ENCODE measurements at places on chromosomes 13 and 19.

DNA sequence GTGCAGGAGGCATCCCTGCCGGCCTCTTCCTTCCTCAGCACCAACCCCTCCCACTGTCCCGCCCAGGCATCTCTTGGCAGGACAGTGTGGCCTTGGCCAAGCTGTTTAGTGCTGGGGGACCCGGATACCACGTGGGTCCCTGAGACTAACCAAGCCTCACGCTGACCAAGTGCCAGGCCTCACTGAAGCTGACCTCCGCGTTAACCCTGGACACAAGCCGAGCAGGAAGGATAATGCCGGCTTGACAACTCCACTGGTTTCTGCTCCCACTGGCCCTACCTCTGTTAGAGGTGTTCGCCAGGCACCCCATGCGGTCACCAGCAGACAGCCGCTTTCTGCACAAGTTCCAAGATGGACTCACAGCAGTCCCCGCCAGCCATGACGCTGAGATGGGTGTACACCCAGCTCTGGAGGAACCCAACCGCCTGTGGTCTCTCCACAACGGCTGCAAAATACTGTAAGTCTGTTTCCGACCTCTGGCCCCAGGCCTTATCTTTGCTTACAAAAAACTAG is 12.4 kb downstream of the GRTP1 start:
- DNase-seq: peak; percentile 17
- H3K27me3 ChIP-seq: no peaks in the 10 kb centered on the region
- H3K4me1 ChIP-seq: no peaks in the 10 kb centered on the region
- no peaks in the 10 kb centered on the region for H3K36me3 ChIP-seq
- H3K4me3 ChIP-seq: no peak overlapping the region

- peaks cover 8% of the 10 kb centered on the region for H3K36me3 ChIP-seq
- peaks cover 29% of the 10 kb centered on the region for H3K4me1 ChIP-seq
- peak overlapping the region; percentile 67 for H3K4me3 ChIP-seq
- no peaks in the 10 kb centered on the region for H3K27me3 ChIP-seq
Observed at GRCh38 chr19:51689751-51690453, 3.2 kb upstream of the SPACA6 start.

DNA sequence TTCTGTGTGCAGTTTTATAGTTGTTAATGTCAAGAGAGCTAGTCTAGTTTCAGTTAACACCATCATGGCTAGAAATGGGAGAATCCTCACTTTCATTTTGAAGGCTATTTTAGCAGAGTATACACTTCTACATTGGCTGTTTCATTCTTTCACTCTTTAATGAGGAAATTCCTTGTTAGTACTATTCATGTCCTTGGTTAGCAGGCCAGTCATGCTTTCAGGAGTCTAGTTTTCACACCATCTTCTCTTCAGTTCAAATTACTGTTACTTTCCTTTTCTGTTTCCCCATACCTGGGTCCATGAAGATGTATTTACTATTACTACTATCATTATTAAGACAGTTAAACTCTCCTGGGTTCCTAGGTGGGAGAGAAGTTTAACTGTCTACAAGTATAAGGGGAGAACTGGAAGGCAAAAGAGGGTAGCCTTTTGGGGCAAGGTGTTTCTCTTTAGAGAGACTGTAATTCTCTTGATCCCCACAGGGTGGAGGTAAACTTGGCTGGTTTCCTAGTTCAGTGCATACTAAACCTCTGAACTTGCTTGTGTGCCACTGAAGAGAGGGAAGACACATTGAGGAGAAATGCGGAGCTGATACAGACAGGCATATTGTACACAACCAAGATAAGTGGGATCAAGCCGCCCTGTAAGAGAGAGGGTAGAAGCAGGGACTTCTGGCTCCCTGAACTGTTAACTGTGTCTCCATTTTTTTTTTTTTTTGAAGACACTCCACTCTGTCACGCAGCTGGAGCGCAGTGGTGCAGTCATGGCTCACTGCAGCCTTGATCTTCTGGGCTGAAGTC is 41.3 kb upstream of the IGFL4 start:
- H3K27me3 ChIP-seq: peaks cover 12% of the 10 kb centered on the region
- peaks cover 3% of the 10 kb centered on the region for H3K4me1 ChIP-seq
- H3K4me3 ChIP-seq: no peak overlapping the region
- H3K27ac ChIP-seq: no peak overlapping the region

GRCh38 chr19:38294090-38294489 is 10.0 kb upstream of the C19orf33 start:
- H3K27ac ChIP-seq: no peak overlapping the region
- peaks cover 12% of the 10 kb centered on the region for H3K36me3 ChIP-seq
- H3K4me1 ChIP-seq: peaks cover 15% of the 10 kb centered on the region

GRCh38 chr13:90889906-90890834 is 457.3 kb upstream of the MIR17HG start:
- H3K4me3 ChIP-seq: no peak overlapping the region
- peaks cover 18% of the 10 kb centered on the region for H3K4me1 ChIP-seq
- peak overlapping the region; percentile 19 for H3K27ac ChIP-seq
- DNase-seq: no peak
- H3K36me3 ChIP-seq: no peaks in the 10 kb centered on the region
- no peaks in the 10 kb centered on the region for H3K27me3 ChIP-seq

- DNase-seq: no peak
- H3K4me3 ChIP-seq: no peak overlapping the region
- no peaks in the 10 kb centered on the region for H3K27me3 ChIP-seq
- peaks cover 12% of the 10 kb centered on the region for H3K4me1 ChIP-seq
- no peak overlapping the region for H3K27ac ChIP-seq
Observed at GRCh38 chr19:46472592-46472991, 1.2 kb upstream of the PNMA8A start.

GRCh38 chr19:13909430-13909829 is 3.4 kb downstream of the CC2D1A start:
- H3K4me3 ChIP-seq: no peak overlapping the region
- H3K27ac ChIP-seq: no peak overlapping the region
- H3K36me3 ChIP-seq: peaks cover 18% of the 10 kb centered on the region

- no peaks in the 10 kb centered on the region for H3K27me3 ChIP-seq
- no peaks in the 10 kb centered on the region for H3K4me1 ChIP-seq
- DNase-seq: no peak
- no peak overlapping the region for H3K4me3 ChIP-seq
Observed at GRCh38 chr13:53569453-53569852, 540.8 kb downstream of the OLFM4 start.

DNA sequence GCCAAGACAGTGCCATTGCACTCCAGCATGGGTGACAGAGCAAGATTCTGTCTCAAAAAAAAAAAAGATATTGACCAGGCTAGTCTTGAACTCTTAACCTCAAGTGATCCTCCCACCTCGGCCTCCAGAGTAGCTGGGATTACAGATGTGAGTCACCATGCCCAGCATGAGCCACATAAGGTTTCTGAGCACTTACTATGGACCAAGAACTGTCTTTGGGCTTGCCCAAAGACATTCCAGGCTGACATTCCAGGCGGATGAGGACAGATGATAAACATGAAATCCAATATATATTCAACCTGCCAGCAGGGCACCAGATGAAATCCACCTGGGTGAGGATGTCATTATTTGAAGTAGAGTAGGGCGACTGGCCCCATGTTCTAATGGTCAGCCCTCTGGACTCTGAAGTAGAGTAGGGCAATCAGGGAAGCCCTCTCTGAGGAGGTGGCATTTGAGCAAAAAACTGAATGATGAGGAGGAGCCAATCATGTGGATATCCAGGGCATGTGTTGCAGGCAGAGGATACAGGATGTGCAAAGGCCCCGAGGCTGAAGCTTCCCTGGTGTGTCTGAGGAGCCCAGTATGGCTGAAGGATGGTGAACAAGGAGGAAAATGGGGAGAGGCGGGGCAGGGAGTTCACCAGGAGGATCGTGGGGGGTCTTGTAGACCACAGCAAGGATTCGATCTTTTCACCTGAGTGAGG is 4.0 kb downstream of the C19orf38 start:
- H3K27me3 ChIP-seq: no peaks in the 10 kb centered on the region
- no peak for DNase-seq

DNA sequence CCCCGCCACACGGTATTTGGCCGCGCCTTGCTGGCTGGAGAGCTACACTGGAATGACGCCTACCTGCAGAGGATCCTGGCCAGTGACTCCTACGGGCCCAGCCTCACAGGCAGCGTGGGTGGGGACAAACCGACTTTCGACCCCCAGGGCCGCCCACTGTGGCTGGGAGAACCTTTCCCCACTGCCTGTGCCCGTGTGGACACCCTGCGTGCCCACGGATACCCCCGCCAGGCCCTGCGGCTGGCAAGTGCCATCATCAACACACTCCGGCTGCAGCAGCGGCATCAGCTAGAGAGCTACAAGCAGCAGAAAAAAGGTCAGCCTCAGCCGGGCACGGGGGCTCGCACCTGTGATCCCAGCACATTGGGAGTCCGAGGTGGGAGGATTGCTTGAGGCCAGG is 19.3 kb downstream of the ZSWIM4 start:
- H3K4me1 ChIP-seq: no peaks in the 10 kb centered on the region
- H3K4me3 ChIP-seq: no peak overlapping the region
- DNase-seq: no peak

- H3K27me3 ChIP-seq: no peaks in the 10 kb centered on the region
- H3K36me3 ChIP-seq: no peaks in the 10 kb centered on the region
- no peak overlapping the region for H3K27ac ChIP-seq
- H3K4me1 ChIP-seq: peaks cover 3% of the 10 kb centered on the region
Observed at GRCh38 chr19:10538204-10538983, 5.3 kb upstream of the ATG4D start.

DNA sequence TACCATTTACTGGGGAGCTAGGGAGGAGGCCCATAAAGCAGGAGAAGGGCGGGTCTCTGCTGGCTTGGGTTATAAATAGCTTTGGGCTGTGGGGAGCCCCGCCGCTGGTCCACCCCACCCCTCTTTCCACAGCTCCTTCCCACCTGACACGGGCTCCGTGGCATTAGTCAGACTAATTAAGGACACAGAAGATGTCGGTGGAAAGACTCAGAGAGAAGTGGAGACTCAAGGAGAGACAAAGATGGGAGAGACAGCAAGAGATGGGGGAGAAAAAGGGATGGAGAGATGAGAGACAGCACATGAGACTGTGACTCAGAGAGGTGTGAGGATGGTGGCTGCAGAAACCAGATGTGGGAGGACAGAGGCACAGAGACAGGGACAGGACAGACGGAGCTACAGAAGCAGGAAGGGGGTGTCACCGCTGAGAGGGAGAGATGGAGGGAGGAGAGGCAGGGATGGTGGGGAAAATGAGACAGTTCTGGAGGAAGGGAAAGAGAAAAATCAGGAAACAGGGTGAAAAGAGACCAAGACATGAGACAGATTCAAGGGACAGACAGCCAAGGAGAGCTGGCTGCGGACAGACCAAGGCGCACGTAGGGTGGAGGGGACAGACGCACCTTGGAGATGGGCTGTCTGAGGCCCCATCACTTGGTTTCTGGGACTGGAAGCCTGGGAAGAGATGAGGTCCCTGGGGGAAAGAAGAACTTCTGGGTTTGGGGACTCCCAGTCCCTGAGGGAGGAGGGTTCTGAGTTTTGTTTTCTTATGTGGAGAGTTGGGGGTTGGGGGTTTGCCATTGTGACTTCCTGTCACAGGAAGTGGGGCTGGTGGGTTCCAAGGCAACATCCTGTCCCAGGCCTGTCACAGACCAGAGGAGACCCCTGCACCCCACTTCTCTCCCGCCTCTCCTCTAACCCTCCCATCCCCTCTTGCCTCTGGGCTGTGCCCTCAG is 4.1 kb downstream of the ARHGEF1 start:
- peaks cover 18% of the 10 kb centered on the region for H3K4me1 ChIP-seq
- no peak for DNase-seq
- H3K36me3 ChIP-seq: peaks cover 4% of the 10 kb centered on the region

DNA sequence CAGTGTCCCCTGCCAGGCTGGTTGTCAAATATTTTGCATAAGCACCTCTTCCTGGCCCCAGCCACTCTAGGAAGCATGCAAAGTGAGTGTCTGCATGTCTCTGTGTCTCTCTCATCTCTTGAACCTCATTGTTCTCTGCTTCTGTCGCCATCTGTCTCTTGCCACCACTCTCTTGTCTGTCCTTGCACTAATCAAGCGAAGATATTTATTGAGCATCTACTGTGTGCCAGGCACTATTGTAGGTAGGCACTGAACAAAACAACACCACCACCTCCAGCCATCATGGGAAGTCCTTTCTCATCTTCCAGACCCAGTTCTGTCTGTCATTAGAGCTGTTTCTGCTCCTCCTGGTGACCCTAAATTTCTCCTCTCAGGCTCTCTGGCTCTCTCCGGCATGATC is 52.0 kb upstream of the SHKBP1 start:
- no peaks in the 10 kb centered on the region for H3K36me3 ChIP-seq
- H3K27ac ChIP-seq: no peak overlapping the region
- H3K27me3 ChIP-seq: no peaks in the 10 kb centered on the region
- DNase-seq: no peak
- H3K4me3 ChIP-seq: no peak overlapping the region

DNA sequence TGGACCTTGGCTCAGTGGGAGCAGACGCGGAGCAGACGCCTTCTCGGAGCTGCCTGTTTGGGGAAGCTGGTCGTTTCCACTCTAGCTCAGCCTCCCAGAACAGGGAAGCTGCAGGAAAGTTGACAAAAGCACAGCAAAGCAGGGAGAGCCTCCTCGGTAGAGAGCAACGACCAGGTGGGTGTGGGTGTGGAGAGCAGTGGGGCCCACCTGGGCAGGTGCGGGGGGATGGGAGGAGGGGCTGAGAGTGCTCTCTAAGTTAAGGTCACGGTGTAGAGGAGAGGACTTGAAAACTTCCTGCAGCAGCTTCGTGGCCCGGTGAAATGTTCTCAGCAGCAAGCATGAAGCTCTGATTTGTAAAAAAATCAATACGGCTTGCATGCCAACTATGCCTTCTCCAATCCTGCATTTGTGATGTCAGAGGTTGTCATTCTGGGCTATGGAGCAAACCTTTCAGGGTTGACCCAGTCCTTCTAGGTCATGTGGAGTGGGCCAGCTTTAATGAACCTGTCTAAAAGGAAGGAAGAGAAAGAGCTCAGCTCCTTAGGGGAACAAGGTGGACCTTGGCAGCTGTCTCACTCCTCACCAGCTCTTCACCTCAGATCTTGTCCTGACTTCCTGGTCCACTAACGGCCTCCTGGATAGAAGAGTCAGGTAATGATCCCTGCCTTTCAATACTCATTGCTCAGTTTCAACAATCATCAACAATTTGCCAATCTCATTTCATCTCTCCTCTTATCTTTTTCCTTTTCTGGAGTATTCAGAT is 85.8 kb upstream of the UBL3 start:
- H3K4me3 ChIP-seq: no peak overlapping the region
- no peak for DNase-seq
- H3K36me3 ChIP-seq: no peaks in the 10 kb centered on the region
- no peaks in the 10 kb centered on the region for H3K4me1 ChIP-seq
- H3K27ac ChIP-seq: no peak overlapping the region
- H3K27me3 ChIP-seq: no peaks in the 10 kb centered on the region
